ENCODE measurements at places on chromosomes 13 and 19. TPM values are rescaled to one million over a fixed set of nuclear protein-coding genes. Genes with fewer than 3 reads are reported as not detected.

GRCh38 chr19:55099557-55100506 is 17.6 kb downstream of the PPP1R12C start:
- no peaks in the 10 kb centered on the region for H3K27me3 ChIP-seq
- no peaks in the 10 kb centered on the region for H3K4me1 ChIP-seq
- no peak for DNase-seq
- H3K36me3 ChIP-seq, result peaks cover 31% of the 10 kb centered on the region
- no peak overlapping the region for H3K27ac ChIP-seq

GRCh38 chr19:50708179-50708879 is 11.3 kb downstream of the SHANK1 start:
- H3K27me3 ChIP-seq, result peaks cover 15% of the 10 kb centered on the region
- no peak for DNase-seq
- no peak overlapping the region for H3K4me3 ChIP-seq
- H3K27ac ChIP-seq, result no peak overlapping the region
- H3K36me3 ChIP-seq, result no peaks in the 10 kb centered on the region
- peaks cover 20% of the 10 kb centered on the region for H3K4me1 ChIP-seq

- H3K36me3 ChIP-seq, result no peaks in the 10 kb centered on the region
- no peaks in the 10 kb centered on the region for H3K27me3 ChIP-seq
- no peak overlapping the region for H3K4me3 ChIP-seq
- DNase-seq, result no peak
- H3K4me1 ChIP-seq, result no peaks in the 10 kb centered on the region
Observed at GRCh38 chr13:81745391-81745790, 1404.5 kb upstream of the SPRY2 start.

GRCh38 chr19:35126624-35126959 is 8.3 kb downstream of the LGI4 start:
- no peak overlapping the region for H3K4me3 ChIP-seq
- peaks cover 12% of the 10 kb centered on the region for H3K4me1 ChIP-seq
- no peak overlapping the region for H3K27ac ChIP-seq
- H3K36me3 ChIP-seq, result no peaks in the 10 kb centered on the region

DNA sequence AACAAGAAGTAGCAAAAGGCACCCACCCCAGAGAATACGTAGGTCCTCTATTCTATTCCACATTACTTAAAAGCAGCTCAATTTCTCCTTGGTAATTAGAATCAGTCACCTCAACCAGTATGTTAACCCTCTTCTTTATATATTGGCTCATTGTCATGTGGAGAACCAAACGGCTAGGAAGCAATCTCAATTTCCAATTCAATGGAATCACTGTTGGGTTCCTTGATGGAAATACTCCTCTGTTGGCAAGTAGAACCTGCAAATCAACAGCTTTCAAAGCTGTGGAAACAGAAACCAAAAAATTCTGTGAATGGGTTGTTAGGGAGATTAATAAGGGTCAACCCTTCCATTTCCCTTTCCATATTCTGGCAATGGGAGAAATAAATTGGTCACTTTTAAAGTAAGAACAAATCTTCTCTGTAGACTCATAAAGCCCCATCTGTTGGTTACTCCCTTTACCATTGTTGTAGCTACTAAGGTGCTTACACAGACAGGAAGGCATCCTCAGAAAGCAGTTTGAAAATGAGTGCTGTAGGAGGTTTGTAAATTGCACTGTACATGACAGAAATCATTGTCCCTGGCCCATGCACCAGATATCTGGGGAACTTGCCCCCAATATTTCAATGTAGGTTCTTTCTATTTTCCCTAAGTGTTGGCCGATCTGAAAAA is 138.6 kb upstream of the UFM1 start:
- H3K4me1 ChIP-seq, result no peaks in the 10 kb centered on the region
- H3K36me3 ChIP-seq, result no peaks in the 10 kb centered on the region
- no peaks in the 10 kb centered on the region for H3K27me3 ChIP-seq
- H3K4me3 ChIP-seq, result no peak overlapping the region
- DNase-seq, result no peak
- H3K27ac ChIP-seq, result no peak overlapping the region

DNA sequence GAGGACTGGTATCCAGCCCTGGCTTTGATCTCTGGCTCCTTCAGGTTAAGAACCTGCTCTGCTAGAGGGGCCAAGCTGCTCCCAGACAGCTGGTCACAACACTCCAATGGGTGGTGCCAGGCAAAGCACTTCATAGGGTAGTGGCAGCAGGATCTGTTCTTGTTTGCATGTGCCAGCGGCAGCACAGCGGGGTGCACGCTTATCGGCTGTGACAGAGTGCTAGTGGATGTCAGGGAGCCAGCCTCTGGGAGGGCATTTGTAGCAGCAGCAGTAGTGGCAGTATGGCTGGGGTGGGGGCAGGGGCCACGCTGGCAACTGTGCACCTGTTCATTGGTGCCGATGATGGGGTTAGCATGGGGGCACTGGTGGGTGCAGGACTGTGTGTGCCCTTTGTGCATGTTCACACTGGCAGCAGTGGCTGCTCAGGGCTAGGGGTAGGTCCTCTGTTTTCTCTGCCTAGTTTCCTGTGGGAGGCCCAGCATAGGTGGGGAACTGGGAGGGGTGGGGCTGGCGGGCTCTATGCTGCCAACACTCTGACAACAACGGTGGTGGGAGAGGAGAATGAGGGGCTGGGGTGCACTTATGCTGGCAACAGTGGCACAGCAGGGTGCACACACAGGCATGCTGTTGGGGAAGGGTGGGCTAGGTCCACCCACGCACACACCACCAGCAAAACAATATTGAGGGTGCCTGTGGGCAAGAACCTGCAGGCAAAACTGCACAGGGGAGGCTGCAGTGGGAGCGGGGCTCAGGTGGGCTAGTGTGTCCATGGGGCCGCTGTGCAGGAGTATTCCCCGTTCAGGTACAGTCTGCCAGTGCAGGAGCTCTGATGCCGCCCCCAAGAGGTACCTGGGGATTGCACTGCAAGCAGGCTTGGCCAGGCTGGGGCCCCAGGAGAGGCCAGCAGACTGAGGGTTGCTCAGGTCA is 19.3 kb downstream of the AP1M1 start:
- no peak for DNase-seq
- peaks cover 60% of the 10 kb centered on the region for H3K4me1 ChIP-seq
- H3K27me3 ChIP-seq, result no peaks in the 10 kb centered on the region

DNA sequence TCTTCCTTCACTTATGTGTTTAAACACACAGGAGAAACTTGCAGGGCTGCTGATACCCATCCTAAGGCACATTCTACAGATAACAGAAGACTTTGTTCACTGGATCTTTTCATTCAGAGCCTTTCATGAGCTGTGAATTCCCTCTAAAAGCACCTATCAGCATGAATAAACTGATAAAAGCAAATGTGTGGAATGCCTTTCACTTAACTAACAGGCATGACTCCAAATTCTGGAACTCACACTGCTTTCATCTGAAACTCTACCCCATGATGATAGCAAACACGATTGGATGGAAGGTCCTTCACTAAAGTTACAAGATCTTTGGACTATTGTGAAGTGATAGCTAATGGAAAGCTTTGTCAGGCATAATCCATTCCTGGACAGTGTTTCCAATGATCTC is 457.3 kb downstream of the EFNB2 start:
- H3K4me3 ChIP-seq, result no peak overlapping the region
- no peak overlapping the region for H3K27ac ChIP-seq
- no peaks in the 10 kb centered on the region for H3K27me3 ChIP-seq
- H3K4me1 ChIP-seq, result no peaks in the 10 kb centered on the region

MRI1 gene
- 38.2 TPM for total RNA-seq

- no peak overlapping the region for H3K27ac ChIP-seq
- H3K4me3 ChIP-seq, result no peak overlapping the region
- no peaks in the 10 kb centered on the region for H3K4me1 ChIP-seq
- H3K36me3 ChIP-seq, result no peaks in the 10 kb centered on the region
- DNase-seq, result no peak
Observed at GRCh38 chr19:10209315-10209714, 14.6 kb upstream of the DNMT1 start.

GRCh38 chr13:112348642-112349345 is 27.4 kb upstream of the SPACA7 start:
- H3K36me3 ChIP-seq, result no peaks in the 10 kb centered on the region
- no peaks in the 10 kb centered on the region for H3K4me1 ChIP-seq
- DNase-seq, result no peak
- peaks cover 51% of the 10 kb centered on the region for H3K27me3 ChIP-seq
- H3K4me3 ChIP-seq, result no peak overlapping the region
- H3K27ac ChIP-seq, result no peak overlapping the region

DNA sequence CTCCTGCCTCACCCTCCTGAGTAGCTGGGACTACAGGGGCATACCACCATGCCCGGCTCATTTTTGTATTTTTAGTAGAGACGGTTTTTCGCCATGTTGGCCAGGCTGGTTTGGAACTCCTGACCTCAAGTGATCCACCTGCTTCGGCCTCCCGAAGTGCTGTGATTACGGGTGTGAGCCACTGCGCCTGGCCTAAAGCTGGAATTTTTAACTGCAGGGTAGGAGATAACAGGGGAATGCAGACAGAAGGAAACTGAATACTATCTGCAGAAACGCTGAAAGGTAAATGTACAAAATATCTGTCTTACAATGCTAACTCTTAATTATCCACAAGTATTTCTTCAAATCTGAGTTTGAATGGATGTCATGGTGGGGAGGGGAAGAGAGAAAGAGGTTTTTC is 13.8 kb downstream of the TMTC4 start:
- no peak overlapping the region for H3K27ac ChIP-seq
- no peak overlapping the region for H3K4me3 ChIP-seq
- peaks cover 41% of the 10 kb centered on the region for H3K36me3 ChIP-seq
- H3K27me3 ChIP-seq, result no peaks in the 10 kb centered on the region
- DNase-seq, result no peak

DNA sequence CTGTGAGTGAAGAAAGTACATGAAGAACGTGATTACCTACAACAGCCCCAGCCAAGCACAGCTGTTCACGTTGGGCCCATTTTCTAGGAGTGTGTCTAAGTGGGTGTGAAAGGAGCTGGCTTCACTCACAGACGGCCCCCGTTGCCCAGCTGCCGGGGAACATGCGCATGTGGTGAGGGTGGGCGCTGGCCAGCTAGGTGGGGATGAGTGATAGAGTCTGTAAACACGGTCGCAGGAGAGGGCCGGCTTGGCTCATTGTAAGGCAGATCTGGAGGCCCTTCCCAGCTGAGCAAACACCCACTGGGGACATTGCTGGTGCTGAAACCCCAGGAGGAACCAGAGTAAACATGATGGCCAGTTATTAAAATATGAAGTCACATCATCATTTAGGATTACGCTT is 160.5 kb downstream of the TEX29 start:
- H3K4me3 ChIP-seq, result no peak overlapping the region
- no peak overlapping the region for H3K27ac ChIP-seq
- H3K4me1 ChIP-seq, result no peaks in the 10 kb centered on the region

ZDHHC20 gene
- total RNA-seq, result 52.0 TPM

DNA sequence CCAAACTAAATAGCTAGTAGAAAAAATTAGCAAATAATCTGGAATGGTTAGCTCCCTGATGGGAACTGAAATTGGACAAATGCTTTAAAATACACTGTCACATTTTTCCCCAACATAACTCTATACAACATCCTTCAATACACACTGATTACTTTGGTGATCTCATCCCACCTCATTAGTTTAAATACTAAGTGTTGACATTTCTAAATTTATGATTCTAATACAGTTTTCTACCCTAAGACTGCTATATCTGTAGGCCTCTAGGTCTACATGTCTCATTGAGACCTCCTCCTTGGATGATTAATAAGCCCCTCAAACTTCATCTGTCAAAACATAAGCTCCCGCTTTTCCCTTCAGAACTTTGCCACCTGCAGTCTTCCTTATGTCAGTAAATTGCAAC is 80.7 kb upstream of the SLITRK5 start:
- H3K27me3 ChIP-seq, result no peaks in the 10 kb centered on the region
- no peaks in the 10 kb centered on the region for H3K36me3 ChIP-seq
- H3K4me1 ChIP-seq, result no peaks in the 10 kb centered on the region

- no peaks in the 10 kb centered on the region for H3K27me3 ChIP-seq
- H3K36me3 ChIP-seq, result no peaks in the 10 kb centered on the region
- no peaks in the 10 kb centered on the region for H3K4me1 ChIP-seq
- no peak for DNase-seq
- H3K4me3 ChIP-seq, result no peak overlapping the region
Observed at GRCh38 chr13:90648497-90648896, 699.0 kb upstream of the MIR17HG start.

DNA sequence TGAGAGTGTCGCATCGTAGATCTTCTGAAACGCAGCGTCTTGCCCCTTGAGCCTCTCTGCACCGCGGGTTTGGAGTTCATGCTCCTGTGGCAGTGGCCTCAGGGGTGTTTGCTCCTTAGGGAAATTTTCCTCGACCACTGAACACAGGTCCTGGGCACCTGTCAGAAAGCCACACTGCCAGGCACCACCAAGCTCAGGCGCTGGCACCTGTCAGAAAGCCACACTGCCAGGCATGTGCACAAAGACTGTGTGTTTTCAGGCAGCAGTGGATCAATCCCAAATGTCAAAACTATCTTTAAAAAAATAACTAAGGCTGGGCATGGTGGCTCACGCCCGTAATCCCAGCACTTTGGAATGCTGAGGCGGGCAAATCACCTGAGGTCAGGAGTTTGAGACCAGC is 87.1 kb downstream of the ATP11A start:
- DNase-seq, result no peak
- H3K36me3 ChIP-seq, result no peaks in the 10 kb centered on the region
- H3K4me3 ChIP-seq, result no peak overlapping the region
- no peaks in the 10 kb centered on the region for H3K27me3 ChIP-seq
- no peak overlapping the region for H3K27ac ChIP-seq
- H3K4me1 ChIP-seq, result peaks cover 10% of the 10 kb centered on the region

RDH8 gene
- not detected for total RNA-seq

SRRM5 gene
- 0.60 TPM for total RNA-seq

GRCh38 chr19:16591803-16592556 is 19.8 kb upstream of the SLC35E1 start:
- H3K27me3 ChIP-seq, result no peaks in the 10 kb centered on the region
- no peak overlapping the region for H3K4me3 ChIP-seq
- peaks cover 75% of the 10 kb centered on the region for H3K4me1 ChIP-seq
- DNase-seq, result no peak
- H3K36me3 ChIP-seq, result peaks cover 3% of the 10 kb centered on the region
- H3K27ac ChIP-seq, result no peak overlapping the region

TUBA3C gene
- total RNA-seq, result not detected

DNA sequence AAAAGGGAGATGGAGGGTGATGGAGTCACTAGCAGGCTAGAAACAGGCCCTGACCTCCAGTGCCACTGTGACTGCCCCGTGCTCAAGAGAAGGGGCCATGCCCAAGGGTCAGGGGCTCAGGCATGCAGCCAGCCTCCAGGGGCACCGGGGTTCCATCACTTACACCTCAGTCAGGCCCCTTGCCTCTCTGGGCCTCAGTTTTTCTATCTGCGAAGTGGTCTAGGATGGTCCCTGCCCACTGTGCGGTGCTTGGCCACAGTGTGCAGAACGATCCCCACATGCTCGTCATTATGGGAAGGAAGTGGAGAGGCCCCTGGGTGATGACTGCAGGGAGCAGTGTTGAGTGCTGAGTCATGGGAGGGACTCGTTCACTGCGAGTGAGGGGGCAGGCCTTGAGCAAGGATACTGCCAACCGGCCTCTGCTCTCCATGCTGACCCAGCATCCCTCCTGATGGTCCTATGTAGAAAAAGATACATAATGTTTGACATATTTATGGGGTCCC is 23.1 kb downstream of the TMED1 start:
- no peak for DNase-seq
- peak overlapping the region; percentile 7 for H3K27ac ChIP-seq
- H3K36me3 ChIP-seq, result peaks cover 16% of the 10 kb centered on the region
- H3K4me3 ChIP-seq, result no peak overlapping the region

MPND gene
- total RNA-seq, result 18.8 TPM

Data from activated naive CD8-positive, alpha-beta T cell treated with anti-CD3 and anti-CD28 coated beads for 36 hours (primary cell).